ENCODE measurements at places on chromosomes 13 and 19.

- DNase-seq: no peak
Observed at GRCh38 chr19:32349051-32349450, 3.6 kb downstream of the ZNF507 start.

GRCh38 chr13:20721454-20722357 is 18.2 kb downstream of the IL17D start:
- no peak for DNase-seq

DNA sequence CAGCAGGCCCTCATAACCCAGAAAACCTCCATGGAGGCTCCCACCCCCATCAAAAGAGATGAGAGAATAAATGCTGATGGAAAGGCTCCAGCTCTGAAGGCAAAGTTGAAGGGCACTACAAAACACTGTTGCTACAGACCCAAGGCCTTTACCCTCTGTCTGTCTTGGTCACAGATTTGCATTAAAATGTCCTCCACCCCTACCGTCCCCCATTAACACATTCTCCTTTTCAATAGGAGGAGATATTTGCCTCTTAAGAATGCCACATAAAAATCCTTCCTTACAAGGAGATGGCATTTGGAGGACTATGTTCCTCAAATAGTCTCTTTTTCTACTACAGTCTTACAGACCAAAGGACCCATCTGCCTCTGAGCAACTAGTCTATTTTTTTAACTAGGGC is 361.5 kb downstream of the ENOX1 start:
- DNase-seq: no peak

GRCh38 chr19:45170146-45171106 is 7.6 kb downstream of the TRAPPC6A start:
- no peak for DNase-seq

DNA sequence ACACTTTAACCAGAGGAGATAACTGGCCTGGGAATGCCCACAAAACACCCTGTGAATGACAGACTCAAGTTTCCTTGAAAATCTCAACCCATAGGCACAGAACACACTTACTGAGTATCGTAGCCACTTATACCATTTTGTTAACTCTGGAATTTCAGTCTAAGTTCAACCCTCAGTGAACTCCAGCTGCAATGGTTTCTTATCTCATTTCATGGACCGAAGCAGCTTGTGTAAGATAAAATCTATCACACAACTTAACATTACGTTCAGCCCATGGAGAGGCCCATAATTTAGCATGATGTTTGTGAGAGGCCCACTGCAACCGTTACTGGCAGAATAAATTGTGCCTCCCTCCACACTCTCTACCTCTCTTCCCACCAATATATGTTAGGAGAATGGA is 323.0 kb downstream of the DNAJC15 start:
- no peak for DNase-seq

DNA sequence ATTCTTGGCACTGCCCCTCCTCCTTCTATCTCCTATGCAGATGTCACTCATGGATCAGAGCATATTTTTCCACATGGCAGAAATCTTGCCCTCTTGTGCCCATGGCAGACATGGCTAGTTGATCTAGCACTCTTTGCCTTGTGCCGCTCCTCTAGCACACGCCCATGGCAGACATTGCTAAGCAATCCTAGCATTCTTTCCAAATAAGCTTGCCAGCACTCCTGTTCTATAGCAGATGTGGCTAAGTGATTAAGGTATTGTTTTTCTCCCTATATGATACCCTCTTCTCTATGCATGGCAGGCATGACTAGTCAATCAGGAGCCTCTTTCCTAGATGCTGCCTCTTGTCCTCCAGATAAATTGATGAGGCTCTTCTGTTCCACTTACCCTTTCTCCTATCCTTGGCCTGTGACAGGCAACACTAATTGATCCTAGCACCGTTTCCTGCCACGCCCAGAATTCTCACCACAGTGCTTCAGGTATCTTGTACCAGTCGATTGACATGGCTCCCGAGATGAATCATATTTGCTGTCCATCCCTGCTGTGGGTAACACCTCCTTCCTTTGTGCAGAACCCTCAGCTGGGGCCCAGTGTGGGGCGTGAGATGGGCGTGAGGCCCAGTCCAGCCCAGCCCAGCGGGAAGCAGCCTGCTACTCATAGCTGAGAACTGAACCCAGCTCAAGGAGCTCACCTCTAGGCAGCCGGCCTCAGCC is 26.9 kb downstream of the TMED1 start:
- DNase-seq: peak; percentile 24

GRCh38 chr19:31275068-31275334 is 74.2 kb downstream of the TSHZ3 start:
- no peak for DNase-seq

DNA sequence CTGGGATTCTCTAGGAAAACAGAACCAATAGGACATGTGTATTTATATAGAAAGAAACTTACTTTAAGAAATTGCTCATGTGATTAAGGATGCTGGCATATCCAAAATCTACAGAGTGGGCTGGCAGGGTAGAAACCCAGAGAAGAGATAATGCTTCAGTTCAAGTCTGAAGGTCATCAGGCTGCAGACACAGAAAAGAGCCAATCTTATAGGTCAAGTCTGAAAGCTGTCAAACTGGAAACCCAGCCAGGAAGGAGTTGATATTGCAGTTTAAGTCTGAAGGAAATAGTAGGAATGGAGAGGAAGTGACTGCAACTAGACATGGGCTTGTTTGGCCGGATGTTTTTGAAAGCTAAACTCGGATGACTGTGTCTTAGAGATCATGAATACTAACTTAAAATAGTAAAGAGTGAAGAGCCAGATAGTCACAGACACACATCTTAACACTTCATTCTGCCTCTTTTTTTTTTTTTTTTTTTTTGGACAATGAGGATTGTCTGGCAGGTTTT is 125.3 kb upstream of the GPC6 start:
- no peak for DNase-seq

DNA sequence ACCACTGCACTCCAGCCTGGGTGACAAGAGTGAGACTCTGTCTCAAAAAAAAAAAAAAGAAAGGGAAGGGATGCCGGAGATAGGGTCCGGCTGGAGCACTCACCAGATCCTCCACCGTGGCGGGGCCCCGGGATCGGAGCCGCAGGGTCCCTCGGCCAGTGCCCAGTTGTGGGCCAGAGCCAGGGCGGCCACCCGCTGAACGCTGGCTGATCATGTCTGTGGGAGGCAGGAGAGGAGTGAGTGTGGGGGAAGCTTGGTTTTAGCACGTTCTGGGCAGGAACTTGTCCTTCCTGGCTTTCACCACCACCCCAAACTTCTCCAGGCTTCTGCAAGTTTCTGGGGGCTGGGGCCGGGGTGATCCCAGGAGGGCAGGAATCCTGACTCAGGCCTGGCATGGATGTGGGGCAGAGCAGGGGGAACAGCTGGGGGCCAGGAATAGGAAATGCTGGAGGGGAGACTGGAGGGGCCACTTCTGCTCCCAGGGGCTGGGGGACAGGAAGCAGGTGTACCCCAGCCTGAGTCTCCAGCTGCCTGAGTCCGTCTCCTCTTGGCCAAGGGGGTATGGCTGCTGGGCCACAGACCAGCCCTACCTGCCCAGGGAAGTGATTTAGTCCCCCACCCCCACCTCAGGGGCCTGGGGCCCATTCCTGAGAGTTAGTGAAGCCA is 4.3 kb upstream of the PTGER1 start:
- DNase-seq: no peak

- no peak for DNase-seq
Observed at GRCh38 chr13:98083507-98083906, 59.4 kb upstream of the FARP1 start.

- DNase-seq: peak; percentile 83
Observed at GRCh38 chr19:34676697-34677385, at the start of gene SCGB2B2. TSS of gene SCGB2B2 (minus strand) at chr19:34677159. CDS start at chr19:34594563, 82,596 bp downstream.

GRCh38 chr13:39144941-39145533 is 106.8 kb downstream of the NHLRC3 start:
- DNase-seq: peak; percentile 47

DNA sequence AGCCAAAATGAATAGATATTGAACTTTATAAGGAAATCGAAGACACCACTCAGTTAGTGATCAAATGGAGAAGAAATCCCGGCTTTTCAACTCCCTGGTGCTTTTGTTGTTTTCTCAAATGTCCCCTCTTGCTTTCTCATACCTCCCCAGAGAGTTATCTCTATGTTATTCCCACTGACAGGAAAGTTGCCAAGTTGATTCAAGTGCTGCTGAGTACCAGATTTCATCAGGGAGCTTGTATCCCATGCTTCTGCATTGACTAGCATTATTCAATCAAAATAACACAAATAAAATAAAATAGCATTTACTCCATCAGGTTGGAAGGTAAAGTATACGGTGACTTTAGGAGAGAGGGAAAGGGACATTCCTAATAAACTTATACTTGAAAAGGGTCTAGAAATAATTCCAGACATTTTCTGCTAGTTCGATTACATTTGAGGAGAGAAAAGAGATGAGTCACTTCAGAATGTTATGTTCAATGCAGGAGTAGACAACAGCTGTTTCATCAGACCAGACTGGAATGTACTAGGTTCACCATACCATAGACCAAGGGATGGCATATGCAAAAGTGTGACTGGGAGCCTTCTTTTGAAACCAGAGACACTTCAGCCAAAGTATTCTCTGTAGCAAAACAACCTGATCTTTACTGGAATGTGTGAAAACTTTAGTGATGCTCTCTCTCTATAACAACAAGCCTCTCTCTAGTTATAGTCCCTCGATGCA is 397.8 kb downstream of the FGF14 start:
- no peak for DNase-seq

DNA sequence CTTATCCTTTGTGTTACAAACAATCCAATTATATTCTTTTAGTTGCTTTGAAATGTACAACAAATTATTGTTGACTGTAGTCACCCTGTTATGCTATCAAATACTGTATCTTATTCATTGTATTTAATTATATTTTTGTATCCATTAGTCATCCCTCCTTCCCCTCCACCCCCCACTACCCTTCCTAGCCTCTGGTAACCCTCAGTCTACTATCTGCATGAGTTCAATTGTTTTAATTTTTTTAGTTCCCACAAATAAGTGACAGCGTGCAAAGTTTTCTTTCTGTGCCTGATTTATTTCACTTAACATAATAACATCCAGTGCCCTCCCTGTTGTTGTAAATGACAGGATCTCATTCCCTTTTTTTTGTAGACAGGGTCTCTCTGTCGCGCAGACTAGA is 4.5 kb downstream of the SAE1 start:
- no peak for DNase-seq

GRCh38 chr13:49840266-49840665 is 47.8 kb upstream of the KPNA3 start:
- DNase-seq: no peak

GRCh38 chr13:101283782-101284181 is 132.5 kb downstream of the NALCN start:
- DNase-seq: no peak

GRCh38 chr19:41238244-41238643 is 19.2 kb downstream of the AXL start:
- DNase-seq: no peak

GRCh38 chr19:2255112-2255845 is 938 bp downstream of the JSRP1 start:
- no peak for DNase-seq

DNA sequence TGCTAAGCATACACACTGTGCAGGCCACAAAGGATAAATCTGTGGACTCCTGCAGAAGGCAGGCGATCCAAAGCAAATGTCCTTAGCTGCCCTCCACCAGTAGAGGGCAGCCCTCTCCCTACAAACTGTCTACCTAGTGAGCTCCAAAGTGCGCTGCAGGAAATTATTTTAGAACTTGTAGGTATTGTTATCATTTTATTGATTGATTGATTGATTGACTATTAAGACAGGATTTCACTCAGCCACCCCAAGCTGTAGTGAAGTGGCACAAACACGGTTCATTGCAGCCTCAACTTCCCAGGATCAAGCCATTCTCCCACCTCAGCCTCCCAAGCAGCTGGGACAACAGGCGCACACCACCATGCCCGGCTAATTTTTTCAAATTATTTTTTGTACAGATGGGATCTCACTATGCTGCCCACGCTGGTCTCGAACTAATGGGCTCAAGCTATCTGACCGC is 37.3 kb downstream of the RNF6 start:
- DNase-seq: peak; percentile 74

DNA sequence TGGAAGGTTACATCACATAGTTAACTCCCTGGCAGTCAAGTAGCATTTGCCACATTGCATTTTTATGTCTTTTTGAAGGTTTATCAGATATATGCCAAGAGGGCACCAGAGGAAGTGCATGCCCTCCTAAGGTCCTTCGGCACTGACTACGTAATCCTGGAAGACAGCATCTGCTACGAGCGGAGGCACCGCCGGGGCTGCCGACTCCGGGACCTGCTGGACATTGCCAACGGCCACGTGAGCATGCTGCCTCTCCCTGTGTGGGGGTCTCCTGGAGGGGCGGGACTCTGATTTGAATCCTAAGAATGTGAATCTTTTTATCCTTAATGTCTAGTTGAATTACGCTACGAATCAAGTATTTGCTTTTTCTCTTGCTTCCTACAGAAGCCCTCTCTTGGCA is 74.8 kb downstream of the DPY19L3 start:
- DNase-seq: no peak

DNA sequence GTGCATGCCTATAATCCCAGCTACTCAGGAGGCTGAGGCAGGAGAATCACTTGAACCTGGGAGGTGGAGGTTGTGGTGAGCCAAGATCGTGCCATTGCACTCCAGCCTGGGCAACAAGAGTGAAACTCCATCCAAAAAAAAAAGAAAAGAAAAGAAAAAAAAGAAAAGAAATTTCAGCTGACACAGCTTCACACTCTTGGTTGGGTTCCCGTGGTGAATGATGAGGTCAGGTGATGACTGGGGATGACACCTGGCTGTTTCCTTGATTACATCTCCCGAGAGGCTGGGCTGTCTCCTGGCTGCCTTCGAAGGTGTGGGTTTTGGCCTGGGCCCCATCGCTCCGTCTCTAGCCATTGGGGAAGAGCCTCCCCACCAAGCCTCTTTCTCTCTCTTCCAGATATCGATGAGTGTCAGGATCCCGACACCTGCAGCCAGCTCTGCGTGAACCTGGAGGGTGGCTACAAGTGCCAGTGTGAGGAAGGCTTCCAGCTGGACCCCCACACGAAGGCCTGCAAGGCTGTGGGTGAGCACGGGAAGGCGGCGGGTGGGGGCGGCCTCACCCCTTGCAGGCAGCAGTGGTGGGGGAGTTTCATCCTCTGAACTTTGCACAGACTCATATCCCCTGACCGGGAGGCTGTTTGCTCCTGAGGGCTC is 22.0 kb downstream of the LDLR start:
- no peak for DNase-seq

DNA sequence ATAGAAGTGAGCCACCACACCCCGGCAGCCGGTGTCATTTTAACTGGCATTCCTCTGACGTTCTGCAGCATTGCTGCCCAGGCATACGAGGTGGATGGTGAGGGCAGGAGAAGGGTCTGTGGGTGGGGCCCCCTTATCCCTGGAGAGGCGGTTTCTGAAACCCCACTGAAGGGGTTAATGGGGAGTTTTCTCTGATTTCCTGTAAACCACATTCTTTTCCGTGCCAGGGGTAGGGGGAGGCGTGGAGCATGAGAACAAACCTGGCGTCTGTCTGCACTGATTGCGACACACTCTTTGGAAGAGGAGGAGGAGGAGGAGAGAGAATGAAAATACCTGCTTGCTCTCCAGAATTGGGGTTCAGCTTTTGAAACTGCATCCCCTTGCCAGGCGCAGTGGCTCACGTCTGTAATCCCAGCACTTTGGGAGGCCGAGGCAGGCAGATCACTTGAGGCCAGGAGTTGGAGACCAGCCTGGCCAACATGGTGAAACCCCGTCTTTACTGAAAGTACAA is 2.7 kb upstream of the C3 start:
- DNase-seq: no peak
